Kidney (tissue), 22 donors: ENCODE measurements at places on chromosomes 3 and 15. TPM values are rescaled to one million over a fixed set of nuclear protein-coding genes. Genes with fewer than 3 reads are reported as not detected.

Gene IGSF11
- total RNA-seq = 1.3 TPM

Gene FAM81A
- 10.4 TPM for total RNA-seq

Gene KLHL40
- not detected for total RNA-seq

- no peak for DNase-seq
These were observed 46.7 kb downstream of the MESD start for GRCh38 chr15:80942746-80943565.

DNA sequence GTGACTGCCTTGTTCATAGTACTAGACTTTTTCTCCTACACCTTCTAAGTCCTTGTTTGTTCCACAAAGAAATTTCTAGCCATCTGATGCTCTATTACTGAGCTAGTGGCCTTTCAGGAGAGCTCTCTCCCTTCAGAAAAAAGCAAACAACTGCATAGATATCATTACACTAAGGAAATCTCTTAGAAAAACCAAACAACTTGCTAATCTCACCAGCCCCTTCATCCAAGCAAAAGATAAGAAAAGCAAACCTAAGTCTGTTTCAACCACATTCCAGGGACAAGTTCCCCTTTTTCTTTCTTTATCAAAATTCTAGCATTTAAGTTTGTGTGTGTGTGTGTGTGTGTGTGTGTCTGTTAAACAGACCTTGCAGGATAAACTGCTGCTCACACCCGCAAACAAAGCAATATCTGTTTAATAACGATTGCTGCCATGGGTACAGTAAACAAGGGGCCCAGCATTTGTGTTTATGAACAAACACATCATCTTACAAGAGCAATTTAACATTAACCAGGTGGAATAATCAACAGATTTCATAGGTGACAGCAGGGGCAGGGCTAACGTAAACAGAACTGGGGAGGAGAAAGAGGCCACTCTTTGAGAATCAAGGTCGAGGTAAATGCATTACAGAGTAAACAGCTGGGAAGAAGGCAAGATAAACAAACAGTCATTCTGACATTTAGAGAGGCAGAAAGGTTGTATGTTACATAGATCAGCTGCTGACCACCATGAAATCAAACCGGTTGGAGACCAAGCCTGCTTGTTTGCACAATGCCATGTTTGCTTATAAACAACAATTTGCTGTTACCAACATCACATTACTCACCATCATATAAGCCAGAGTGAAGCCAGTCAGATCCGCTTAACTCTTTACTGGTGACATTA, 375.1 kb downstream of the FOXP1 start:
- no peak for DNase-seq

GRCh38 chr3:52483577-52484381, 11.4 kb upstream of the STAB1 start:
- DNase-seq = peak; percentile 65
